HFFc6 (cell line): ENCODE measurements at places on chromosomes 4 and X. TPM values are rescaled to one million over a fixed set of nuclear protein-coding genes. Genes with fewer than 3 reads are reported as not detected.
A peak's percentile ranks its signal among the peaks of the same experiment; 100 is the strongest.

DNA sequence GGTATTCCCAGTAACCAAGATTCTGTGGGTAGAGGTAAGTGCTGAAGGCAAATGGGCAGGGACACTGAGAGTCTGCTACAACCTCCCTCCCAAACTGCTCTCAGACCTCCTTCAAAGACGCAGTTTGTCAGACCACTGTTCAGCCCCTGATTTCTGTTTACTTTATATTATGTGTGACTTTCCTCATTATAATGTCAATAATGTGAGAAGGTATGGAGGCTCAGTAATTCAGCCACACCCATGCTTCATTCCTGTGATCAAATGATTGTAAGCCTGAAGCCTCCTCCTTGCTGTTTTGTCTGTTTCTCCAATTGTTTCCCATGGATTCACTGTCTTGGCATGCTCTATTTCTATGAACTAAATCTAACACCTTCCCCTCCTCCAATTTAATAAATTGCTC, 75.6 kb downstream of the SYTL5 start:
- no peak for DNase-seq

- no peak for DNase-seq
Observed at GRCh38 chr4:36773467-36773866, 471.1 kb upstream of the NWD2 start.

COL4A5 gene
- total RNA-seq: 5.3 to 8.1 TPM (median 7.7 TPM) in 3 replicates

BEX2 gene
- total RNA-seq: not detected in 2 replicates

RAB33A gene
- 0.18 to 0.45 TPM (median 0.43 TPM) in 3 replicates for total RNA-seq

DNA sequence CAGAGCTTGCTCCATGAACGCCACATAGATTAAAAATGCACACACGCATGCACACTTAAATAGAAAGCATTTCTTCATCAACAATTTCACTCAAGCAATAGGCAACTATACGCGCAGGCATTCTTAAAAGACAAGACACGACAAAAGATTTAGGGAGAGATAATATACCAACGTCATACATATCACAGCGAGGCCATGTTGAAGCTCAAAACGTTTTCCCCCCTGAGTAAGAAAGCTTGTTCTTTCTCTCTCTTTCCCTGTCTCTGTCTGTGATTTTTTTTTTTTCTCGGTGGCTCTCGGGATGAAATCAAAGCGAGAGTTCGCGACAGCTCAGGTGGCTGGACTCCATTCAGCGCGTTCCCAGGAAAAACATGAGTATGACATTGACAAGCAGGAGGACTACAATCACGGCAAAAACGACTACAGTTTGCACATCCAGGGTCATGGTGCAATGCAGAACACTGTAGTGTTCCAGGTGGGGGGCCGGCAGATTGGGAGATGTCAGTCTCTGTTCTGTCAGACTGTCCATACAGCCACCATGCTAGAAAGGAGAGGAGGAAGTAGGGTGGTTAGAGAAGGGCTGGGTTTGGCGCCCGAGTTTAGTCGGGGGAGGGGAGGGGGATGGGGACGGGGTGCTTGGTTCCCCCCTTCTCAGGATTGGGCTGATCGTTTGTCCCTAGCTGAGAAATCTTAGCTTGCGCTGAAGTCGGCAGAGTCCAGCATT, 30.7 kb downstream of the ARHGEF9 start:
- peak; percentile 9 for DNase-seq

GRCh38 chrX:120308558-120308957, 2.7 kb downstream of the TMEM255A start:
- no peak for DNase-seq

GRCh38 chr4:180521181-180521580, 1722.0 kb upstream of the TENM3 start:
- DNase-seq: no peak

SULT1B1 gene
- total RNA-seq: 0.02 TPM in 2 of 3 replicates, not detected in the other

GRCh38 chr4:82543131-82543530, 18.7 kb downstream of the TMEM150C start:
- DNase-seq: no peak

GPRASP1 gene
- total RNA-seq: 0.93 to 1.1 TPM (median 0.95 TPM) in 3 replicates

GRCh38 chrX:16910376-16910775, 36.1 kb upstream of the REPS2 start:
- DNase-seq: no peak

EDA2R gene
- total RNA-seq: 21.6 to 24.2 TPM (median 23.3 TPM) in 3 replicates

DNA sequence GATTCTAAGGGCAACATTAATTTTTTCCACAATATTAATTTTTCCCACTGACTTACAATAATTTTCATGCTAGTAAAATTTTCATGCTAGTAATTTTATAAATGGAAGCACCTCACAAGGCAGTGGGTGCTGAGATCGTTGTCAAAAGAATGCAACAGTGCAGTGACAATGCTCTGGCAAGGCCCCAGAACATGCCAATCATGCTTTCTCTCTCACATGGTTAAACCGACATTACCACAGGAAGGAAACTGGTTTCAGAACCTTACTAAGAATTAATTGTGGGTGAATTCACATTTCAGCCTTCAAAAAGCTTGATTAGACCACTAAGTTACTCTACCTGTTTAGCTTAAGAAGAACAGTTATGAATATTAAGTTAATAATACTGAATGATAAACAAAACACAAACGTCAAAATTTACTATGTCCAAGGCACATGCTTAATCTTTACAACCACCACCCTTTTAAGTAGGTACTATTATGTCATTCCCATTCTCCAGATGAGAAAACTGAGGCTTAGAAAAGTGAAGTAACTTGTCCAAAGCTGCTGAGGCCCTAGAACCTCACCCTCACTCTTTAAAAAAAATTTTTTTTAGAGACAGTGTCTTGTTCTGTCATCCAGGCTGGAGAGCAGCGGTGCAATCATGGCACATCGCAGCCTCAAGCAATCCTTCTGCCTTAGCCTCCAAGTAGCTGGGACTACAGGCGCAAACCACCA, 10.0 kb upstream of the OPHN1 start:
- DNase-seq: peak; percentile 35

FAM9B gene
- not detected in 3 replicates for total RNA-seq

CLDN22 gene
- total RNA-seq: not detected in 3 replicates

GRCh38 chr4:54930226-54930625, 195.2 kb downstream of the KDR start:
- peak; percentile 3 for DNase-seq

DNA sequence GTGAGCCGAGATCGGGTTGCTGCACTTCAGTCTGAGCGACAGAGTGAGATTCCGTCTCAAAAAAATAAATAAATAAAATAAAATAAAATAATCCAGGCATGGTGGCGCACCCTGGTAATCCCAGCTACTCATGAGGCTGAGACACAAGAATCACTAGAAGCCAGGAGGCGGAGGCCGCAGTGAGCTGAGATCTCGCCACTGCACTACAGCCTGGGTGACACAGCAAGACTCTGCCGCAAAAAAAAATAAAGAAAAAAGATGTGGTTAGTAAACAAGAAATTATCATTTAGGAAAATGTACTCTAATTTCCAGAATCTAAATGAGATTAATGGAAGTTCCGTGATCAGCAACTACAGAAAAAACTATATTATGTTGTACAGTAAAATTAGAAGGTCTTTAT, 14.5 kb upstream of the LRBA start:
- DNase-seq: no peak

DNA sequence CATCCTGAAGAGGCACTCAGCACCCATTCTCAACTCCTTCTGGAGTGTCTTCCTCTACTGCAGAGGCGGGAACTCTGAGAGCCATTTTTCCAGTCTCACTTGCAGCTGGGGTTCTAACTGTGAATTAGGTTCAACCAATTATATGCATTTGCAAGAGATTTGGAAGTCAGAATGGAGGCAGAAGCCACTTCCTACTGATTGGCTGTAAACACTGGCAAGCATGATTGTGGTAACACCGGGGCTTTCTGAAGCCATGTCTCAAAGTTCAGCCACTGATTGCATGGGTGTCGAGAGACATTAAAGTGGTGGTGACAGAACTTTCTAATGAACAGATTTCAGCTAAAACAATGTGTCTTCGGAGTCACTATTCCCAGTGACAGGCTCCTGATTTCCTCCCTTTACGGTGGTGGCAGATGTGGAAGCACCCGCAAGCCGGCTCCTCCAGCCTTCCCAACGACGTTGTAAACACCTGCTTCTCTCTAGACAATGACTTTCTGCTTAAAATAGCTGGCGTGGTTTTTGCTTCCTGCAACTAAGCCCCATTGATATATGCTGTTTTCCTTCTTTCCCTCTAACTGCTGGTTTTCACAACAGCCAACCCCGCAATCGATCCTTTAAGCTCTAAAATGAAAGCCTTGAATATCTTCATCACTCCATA, 92.0 kb downstream of the IRF2 start:
- DNase-seq: no peak

GRCh38 chr4:53009824-53010223, 147.7 kb downstream of the RASL11B start:
- no peak for DNase-seq

DNA sequence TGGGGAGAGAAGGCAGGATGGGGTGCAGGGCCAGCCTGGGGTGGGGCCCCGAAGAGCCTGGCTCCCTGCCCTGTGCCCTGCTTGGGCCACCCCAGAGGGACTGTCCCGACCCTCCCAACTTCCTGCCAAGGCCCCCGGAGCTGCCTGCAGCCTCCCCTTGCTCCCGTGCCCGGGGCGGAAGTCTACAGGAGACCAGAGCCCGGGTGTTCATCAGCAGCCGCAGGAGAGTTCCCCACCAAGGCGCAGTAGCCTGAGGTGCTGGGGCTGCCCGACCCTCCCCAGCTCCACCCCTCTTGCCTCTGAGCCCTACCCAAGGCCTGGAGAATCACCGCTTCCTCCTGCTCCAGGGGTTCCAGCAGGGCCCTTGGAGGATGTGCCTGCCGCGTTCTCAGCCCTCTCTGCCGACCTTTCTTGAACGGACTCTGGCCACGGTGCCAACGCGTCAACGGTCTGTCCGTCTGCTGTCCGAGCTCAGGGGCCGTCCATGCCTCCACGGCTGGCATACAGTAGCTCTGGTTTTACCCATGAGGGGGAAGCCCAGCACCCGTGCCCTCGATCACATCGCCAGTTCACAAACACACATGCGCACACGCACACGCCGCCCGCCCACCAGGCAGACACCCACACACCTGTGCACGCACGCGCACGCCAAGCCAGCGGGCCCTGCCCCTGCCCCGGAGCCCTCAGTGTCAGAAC, 36.0 kb upstream of the SPON2 start:
- no peak for DNase-seq

UGT2B10 gene
- total RNA-seq: not detected in 2 replicates

NKX3-2 gene
- total RNA-seq: 0.07 to 0.17 TPM in 2 of 3 replicates, not detected in the other

DNA sequence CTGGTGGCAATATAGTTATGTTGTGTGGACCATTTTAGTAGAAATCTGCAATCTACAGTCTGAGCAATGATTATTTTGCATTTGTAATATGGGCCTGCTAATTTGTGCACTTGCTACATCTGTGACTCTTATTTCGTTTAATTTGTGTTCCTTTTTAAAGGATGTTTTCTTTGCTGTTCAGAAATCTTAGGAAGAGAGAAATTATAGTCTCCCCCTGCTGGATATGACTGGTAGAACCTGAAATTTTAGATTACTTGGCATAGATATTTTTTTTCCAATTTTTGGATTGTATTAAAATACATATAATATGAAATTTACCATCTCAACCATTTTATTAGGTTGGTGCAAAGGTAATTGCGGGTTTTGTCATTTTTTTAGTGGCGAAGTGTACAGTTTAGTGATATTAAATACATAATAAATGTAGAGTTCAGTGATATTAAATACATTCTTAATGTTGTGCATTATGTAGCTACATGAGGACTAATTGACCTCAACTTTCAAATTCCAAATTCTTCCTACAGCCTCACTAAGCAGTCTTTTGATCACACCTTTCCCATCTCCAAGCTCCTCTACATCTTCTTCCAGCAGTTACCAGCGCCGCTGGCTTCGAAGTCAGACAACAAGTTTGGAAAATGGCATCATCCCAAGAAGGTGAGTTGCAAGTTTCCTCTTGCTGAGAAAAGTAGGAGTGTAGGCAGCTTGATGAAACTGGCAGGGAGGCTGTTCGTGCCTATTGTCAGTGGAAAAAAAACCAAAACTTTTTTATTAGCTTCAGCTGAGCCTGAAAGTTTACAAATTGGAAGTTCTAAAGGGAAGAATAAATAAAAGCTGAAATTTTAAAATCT, 82.2 kb downstream of the FNIP2 start:
- DNase-seq: peak; percentile 28
